Central memory CD8-positive, alpha-beta T cell (primary cell): ENCODE measurements at places on chromosomes 6 and 20.

DNA sequence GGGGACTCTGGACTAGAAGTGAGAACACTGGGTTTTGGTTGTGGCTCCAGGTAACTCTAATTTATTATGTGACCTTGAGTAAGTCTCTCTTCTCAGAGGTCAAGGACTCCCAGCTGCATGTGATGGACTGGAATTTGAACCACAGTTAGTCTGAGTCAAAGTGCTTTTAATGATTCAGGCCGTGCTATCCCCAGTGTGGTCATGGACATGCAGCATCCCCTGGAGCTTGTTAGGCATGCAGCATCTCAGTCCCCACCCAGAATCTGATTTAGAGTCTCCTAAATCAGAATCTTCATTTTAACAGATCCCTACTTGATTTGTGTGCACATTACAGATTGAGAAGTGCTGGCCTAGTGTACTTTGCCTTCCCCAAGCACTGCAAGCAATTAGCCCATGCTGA, 74.2 kb downstream of the TOX2 start:
- no peak overlapping the region for H3K4me3 ChIP-seq
- H3K4me1 ChIP-seq: peaks cover 23% of the 10 kb centered on the region
- H3K27ac ChIP-seq: no peak overlapping the region
- no peak for DNase-seq
- no peaks in the 10 kb centered on the region for H3K27me3 ChIP-seq

- H3K4me3 ChIP-seq: no peak overlapping the region
- H3K36me3 ChIP-seq: no peaks in the 10 kb centered on the region
- no peaks in the 10 kb centered on the region for H3K4me1 ChIP-seq
- no peak overlapping the region for H3K27ac ChIP-seq
These were observed 120.5 kb upstream of the CHD6 start for GRCh38 chr20:41738604-41739206.

GRCh38 chr20:32847964-32848363, 10.8 kb upstream of the EFCAB8 start:
- H3K36me3 ChIP-seq: peaks cover 68% of the 10 kb centered on the region
- H3K4me1 ChIP-seq: peaks cover 15% of the 10 kb centered on the region
- H3K27ac ChIP-seq: no peak overlapping the region
- no peak for DNase-seq
- H3K27me3 ChIP-seq: no peaks in the 10 kb centered on the region

DNA sequence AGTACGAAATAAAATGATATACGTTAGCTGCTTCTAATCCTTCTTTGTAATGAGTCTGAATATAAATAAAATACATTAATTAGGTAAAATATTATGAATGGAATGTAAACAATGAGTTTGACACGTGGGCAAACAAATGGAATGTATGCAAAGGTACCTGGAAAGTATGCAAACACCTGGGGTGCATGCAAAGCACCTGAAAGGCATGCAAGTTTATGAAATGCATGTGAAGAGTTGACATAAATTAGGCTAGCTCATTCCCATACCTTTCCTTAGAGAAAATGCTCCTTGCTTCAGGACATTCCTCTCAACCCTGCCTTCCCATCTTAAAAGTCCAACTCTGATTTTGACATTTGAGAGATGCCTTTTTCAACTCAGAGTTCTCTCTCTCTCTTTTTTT, 140.9 kb downstream of the EDN1 start:
- H3K27ac ChIP-seq: no peak overlapping the region
- no peak for DNase-seq
- H3K27me3 ChIP-seq: no peaks in the 10 kb centered on the region
- H3K4me3 ChIP-seq: no peak overlapping the region
- no peaks in the 10 kb centered on the region for H3K4me1 ChIP-seq
- H3K36me3 ChIP-seq: no peaks in the 10 kb centered on the region

DNA sequence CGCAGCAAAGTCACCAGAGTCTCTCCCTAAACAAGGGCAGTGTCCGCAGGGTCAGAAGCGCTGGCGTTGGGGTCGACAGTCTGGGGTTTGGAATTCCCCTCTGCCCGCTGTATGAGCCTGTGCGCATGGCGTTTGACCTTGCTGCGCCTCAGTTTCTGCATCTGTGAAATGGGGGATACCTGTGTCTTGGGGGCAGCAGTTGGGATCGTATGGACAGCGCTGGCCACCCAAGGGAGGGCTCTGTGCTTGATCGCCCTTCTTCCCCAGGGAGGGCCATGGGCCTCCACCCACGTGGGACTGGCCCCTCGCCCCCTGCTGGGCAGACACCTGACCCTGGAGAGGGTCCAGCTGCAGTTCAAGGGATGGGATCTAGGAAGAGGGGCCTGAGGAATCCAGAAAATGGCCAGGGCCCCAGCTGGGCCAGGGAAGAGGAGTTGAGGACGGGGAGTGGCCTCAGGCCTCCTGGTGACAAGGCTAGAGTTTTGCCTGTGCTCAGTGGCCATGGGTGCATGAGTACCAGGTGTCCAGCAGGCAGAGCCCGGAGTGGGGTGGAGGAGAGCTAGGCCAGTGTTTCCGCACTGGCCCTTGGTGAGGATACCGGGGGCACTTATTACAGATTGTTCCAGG, 26.4 kb upstream of the PHACTR3 start:
- DNase-seq: no peak
- peaks cover 3% of the 10 kb centered on the region for H3K36me3 ChIP-seq
- no peaks in the 10 kb centered on the region for H3K4me1 ChIP-seq
- peaks cover 50% of the 10 kb centered on the region for H3K27me3 ChIP-seq
- no peak overlapping the region for H3K27ac ChIP-seq
- no peak overlapping the region for H3K4me3 ChIP-seq

DNA sequence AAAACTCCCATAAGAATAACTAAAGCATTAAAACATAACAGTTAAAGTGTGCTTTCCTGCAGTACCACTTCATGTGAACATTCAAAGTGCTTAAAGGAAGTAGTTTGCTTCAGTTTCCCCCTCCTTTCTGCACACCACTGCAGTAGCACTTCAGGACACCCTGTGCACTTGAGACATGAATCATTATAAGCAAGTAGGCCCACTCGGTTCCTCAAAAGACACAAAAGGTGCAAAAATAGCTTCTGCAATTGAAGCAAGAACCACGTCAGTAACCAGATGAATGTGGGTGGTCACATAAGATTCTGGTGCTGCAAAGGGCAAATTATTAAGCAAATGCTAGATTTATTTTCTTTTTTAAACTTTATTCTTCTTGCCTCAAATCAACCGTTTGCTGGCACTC, 160.6 kb downstream of the HIVEP2 start:
- no peak overlapping the region for H3K27ac ChIP-seq
- no peaks in the 10 kb centered on the region for H3K27me3 ChIP-seq
- no peak overlapping the region for H3K4me3 ChIP-seq
- peaks cover 10% of the 10 kb centered on the region for H3K36me3 ChIP-seq

DNA sequence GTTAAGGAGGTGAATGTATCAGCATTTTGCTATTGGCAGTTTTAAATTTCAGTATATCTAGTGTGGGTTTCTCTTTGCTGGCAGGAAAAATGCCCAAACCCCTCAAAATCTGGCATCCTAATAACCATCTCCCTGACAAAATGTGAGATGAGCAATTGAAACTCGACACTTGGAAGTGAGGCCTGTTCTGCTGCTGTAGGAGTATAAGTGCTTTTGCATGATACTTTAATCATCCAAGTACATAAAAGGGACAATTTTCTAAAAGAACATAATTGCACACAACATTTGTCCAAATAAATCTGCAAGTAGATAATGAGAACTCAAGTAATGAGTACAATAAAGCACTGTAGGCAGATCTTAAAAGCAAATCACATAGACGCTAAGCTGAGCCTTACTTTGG, 36.5 kb downstream of the LAMP5 start:
- H3K27ac ChIP-seq: no peak overlapping the region
- no peaks in the 10 kb centered on the region for H3K27me3 ChIP-seq
- no peaks in the 10 kb centered on the region for H3K36me3 ChIP-seq
- no peak for DNase-seq

- DNase-seq: peak; percentile 54
- H3K4me1 ChIP-seq: peaks cover 16% of the 10 kb centered on the region
- peak within 1 kb of the TSS; percentile 93 for H3K4me3 ChIP-seq
- H3K27ac ChIP-seq: peak within 1 kb of the TSS; percentile 97
These were observed at the start of gene IRAK1BP1 for GRCh38 chr6:78867370-78868040. Gene IRAK1BP1, plus strand, starts transcription at chr6:78867551. Its CDS starts 26 bp downstream, at chr6:78867577.

DNA sequence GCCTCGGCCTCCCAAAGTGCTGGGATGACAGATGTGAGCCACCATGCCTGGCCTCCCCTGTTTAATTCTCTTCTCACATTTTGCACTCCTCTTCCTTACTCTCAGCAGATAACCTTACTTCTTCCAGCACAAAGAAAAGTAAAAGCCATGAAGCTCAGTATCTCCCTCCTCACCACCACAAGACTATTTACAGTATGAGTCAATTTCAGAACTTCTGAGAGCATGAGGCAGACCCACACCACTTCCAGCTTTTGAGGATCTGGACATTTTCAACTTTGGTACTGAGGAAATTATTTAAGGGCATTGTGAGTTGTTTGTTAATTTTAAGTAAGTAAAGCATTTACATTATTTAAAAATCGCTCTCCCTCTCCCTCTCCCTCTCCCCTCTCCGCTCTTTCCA, 8.0 kb upstream of the SNX3 start:
- no peak for DNase-seq
- no peak overlapping the region for H3K4me3 ChIP-seq
- no peak overlapping the region for H3K27ac ChIP-seq
- peaks cover 2% of the 10 kb centered on the region for H3K36me3 ChIP-seq
- H3K27me3 ChIP-seq: no peaks in the 10 kb centered on the region

GRCh38 chr20:54626126-54626525, 150.7 kb downstream of the DOK5 start:
- H3K36me3 ChIP-seq: no peaks in the 10 kb centered on the region
- H3K27ac ChIP-seq: no peak overlapping the region
- H3K4me1 ChIP-seq: no peaks in the 10 kb centered on the region
- no peak overlapping the region for H3K4me3 ChIP-seq

DNA sequence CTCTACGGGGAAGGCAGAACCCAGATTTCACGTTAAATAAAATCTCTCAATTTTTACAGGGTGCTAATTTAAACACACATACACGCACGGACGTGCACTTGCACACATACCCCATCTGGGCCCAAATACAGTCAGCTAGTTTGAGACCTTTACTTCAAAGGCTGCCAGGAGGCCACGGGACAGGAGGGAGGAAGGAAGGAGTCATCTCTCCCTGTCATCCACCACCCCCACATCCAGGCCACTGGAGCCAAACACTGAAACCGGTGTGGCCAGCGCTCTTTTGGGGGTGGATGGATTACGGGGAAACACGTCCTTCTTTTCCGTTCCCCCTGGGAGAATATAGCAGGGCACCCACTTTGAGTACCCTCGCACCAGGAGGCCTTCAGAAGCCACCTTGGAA, 60.1 kb downstream of the ZNF831 start:
- H3K4me3 ChIP-seq: no peak overlapping the region
- H3K27me3 ChIP-seq: no peaks in the 10 kb centered on the region
- DNase-seq: no peak
- peaks cover 17% of the 10 kb centered on the region for H3K4me1 ChIP-seq
- H3K27ac ChIP-seq: no peak overlapping the region

DNA sequence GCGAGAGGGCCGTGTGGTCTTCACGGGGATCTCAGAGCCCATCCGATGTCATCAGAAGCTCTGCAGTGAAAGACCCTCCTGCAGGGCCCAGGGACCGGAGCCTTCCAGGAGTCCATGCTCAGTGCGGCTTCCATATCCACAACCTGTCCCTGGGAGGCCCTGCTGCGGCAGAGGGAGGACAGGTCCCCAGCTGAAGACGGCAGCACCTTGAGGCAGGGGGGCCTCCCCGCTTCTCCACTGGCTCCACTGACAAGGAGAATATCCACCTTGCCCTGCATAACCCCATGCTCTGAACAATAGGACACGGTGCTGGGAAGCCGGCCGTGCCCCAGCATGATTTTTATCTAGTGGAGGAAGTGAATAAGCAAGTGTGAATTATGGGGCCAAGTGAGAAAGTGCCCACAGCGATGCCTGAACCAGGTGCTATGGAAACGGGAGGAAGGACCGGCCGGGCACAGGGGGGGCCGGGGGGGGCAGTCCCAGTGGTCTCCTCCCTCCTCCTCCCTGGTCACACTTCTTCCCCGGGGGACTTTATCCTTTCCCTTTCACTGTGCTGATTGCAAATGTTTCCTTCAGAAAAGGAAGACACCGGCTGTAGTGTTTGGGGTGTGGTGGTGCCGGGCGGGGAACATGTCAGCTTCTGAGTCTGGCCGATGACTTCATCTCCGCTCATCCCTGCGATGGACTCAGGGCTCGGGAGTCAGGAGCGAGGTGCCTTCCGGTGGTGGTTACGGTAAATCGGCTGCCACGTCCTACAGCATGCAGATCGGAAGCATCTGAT, 225.1 kb downstream of the ERMARD start:
- DNase-seq: no peak
- no peak overlapping the region for H3K27ac ChIP-seq
- H3K4me3 ChIP-seq: no peak overlapping the region
- no peaks in the 10 kb centered on the region for H3K36me3 ChIP-seq

DNA sequence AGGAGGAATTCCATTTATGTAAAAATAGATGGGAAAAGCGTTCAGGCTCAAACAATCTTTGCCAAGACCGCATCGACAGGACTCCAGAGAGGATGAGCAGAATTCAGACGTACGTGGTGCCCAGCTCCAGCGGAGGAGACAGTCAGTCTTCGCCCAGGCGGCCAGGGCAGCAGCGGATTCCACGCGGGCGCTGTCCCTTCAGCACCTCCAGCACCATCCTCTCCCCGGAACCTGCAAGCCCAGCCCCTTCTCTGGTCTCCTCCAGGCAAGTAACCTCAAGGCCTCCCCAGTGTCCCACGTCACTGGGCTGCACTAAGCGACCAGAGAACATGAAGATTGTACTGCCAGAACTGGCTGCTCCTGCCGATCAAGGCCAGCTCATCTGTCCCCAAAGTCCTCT, 2.8 kb upstream of the KCNQ2 start:
- peaks cover 71% of the 10 kb centered on the region for H3K27me3 ChIP-seq
- H3K4me1 ChIP-seq: peaks cover 7% of the 10 kb centered on the region
- no peak for DNase-seq
- no peaks in the 10 kb centered on the region for H3K36me3 ChIP-seq
- no peak overlapping the region for H3K4me3 ChIP-seq

DNA sequence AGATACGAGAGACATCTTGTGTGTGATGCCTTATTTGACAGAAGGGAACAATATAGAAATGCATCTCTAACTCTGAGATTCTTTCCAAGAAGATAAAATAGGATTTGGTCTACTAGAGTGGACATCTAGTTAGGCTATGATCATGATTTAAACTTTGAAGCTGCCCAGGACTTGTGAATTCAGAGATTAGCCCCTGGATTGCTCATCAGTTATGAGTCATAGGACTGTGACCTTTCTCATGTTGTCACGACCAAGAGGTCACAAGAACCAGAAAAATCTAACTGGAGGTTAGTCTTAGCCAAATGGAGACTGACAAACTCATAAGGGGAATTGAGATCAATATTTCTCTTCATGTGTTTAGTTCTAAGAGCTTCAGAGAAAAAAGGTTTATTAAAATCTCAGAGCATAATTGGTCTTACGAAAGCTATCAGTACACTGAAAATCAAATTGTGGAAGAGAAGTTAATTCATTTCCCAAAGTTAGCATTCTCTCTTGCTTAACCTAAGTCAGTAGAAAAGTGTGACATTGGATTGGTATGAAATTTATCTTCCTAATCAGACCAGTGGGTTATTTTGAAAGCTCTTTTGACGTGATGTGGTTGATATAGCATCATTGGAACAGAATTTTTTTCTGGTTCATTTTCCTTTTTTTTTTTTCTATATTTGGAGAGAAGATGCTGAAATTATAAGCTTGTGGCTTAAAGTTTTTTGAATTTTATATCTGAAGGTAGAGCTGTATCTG, 245.7 kb downstream of the RNF144B start:
- no peaks in the 10 kb centered on the region for H3K36me3 ChIP-seq
- H3K27me3 ChIP-seq: no peaks in the 10 kb centered on the region
- H3K27ac ChIP-seq: no peak overlapping the region
- DNase-seq: no peak
- H3K4me1 ChIP-seq: no peaks in the 10 kb centered on the region

- peaks cover 23% of the 10 kb centered on the region for H3K27me3 ChIP-seq
- no peak for DNase-seq
- H3K27ac ChIP-seq: no peak overlapping the region
- no peaks in the 10 kb centered on the region for H3K4me1 ChIP-seq
- no peaks in the 10 kb centered on the region for H3K36me3 ChIP-seq
These were observed 22.0 kb upstream of the MAFB start for GRCh38 chr20:40711079-40711478.
